CD4-positive, alpha-beta memory T cell (primary cell): ENCODE measurements at places on chromosomes 4 and X. TPM values are rescaled to one million over a fixed set of nuclear protein-coding genes. Genes with fewer than 3 reads are reported as not detected.

The FRYL gene
- total RNA-seq = 124 TPM

The BEND4 gene
- 0.23 TPM for total RNA-seq

The MPP1 gene
- total RNA-seq = 12.6 TPM

The HTR2C gene
- total RNA-seq = not detected

The HPSE gene
- 8.9 TPM for total RNA-seq
